ENCODE measurements at places on chromosomes 4 and X.

DNA sequence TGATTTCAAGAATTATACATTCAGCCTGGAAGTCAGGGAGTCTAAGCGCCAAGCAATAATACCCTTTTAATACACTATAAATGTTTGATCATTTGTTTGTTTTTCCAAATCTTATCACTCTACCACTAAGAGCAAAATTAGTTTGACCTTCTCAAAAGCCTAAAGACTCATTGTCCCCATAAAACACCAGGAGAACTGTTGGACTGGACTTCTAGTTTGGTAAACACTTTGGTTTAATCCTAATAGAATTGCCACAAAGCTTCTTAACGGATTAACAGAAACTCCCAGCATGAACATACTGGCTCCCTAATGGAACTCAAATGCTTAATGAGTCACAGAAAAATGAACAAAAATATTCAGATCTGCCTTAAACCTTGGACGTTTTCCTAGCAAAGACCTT lies 34.9 kb downstream of the SYTL5 start:
- DNase-seq, result peak; percentile 89

- DNase-seq, result no peak
Observed at GRCh38 chr4:114549638-114550037, 49.0 kb upstream of the UGT8 start.

GRCh38 chr4:145665773-145666172 lies 14.2 kb upstream of the C4orf51 start:
- DNase-seq, result no peak

- DNase-seq, result peak; percentile 17
Observed at GRCh38 chrX:132004728-132005127, 18.4 kb upstream of the STK26 start.

- DNase-seq, result no peak
Observed at GRCh38 chr4:83862471-83862870, 326.6 kb downstream of the GPAT3 start.

DNA sequence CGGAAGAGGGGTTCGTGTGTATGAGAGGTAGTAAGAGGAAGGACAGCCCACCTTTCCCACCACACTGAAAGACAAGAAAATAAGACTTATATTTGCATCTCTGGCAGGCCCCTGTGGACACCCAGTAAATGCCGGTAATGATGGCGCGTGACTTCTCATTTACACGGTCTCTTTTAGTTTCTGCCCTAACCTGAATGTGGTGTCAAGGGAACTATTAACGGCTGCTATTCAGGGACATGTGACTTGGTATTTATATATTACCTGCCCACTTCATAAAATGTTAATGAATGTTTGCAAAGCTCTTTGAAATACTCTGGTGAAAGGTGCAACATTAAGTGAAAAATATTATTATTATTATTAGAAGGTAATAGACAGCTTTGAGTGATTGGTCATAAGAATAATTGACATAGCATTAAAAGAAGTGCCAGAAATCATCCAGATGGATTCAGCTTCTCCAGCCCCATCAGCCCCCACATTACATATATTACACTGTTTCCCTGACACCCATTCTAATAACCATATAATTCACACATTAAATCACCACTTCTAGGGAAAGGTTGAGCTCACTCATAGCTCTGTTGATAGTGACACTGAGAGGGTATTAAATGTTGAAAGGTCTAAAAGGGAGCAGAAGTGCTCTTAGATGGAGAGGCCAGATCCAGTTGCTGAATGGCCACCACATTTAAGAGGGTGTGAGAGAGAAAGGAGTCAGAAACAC lies 83.0 kb upstream of the BEND4 start:
- DNase-seq, result no peak

DNA sequence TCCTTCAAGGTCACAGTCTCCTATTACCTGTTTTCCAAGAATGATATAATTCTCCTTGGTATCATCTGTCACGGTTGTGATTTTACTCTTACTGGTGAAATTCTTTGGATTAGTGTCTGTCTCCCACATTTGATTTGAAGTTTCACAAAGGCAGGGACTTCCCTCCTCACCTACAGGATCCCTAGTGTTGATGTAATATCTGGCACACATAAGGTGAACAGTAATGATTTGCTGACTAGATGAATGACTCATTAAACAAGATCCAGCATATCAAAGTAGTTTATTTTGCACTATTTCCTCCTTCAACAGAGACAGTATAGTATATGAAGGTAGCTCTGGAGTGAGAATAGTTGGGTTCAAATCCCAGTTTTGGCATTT lies 135.3 kb upstream of the IL1RAPL2 start:
- no peak for DNase-seq

GRCh38 chr4:173697840-173698239 lies 167.8 kb upstream of the HAND2 start:
- no peak for DNase-seq

DNA sequence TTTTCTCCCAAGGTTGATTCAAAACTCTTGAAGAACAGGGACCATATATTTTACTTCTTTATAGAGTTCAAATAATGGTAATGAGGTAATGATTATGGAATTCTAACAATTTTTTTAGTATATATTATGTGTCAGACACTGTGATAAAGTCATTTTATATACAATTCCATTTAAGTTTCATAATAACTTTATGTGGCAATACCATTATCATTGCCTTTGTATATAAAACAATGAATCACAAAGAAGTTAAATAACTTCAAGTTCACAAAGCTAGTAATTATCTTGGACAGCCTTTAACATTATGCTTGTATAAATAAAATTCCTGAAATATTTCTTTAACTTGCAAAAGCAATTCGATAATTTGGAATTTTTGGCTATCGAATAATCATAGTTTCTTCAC lies 20.6 kb downstream of the MAGEC1 start:
- no peak for DNase-seq

GRCh38 chr4:184657144-184657543 lies 7.6 kb downstream of the PRIMPOL start:
- no peak for DNase-seq

- DNase-seq, result no peak
Observed at GRCh38 chrX:14027036-14027435, 2.7 kb downstream of the GEMIN8 start.

GRCh38 chrX:50648156-50648555 lies 165.8 kb downstream of the SHROOM4 start:
- DNase-seq, result no peak

DNA sequence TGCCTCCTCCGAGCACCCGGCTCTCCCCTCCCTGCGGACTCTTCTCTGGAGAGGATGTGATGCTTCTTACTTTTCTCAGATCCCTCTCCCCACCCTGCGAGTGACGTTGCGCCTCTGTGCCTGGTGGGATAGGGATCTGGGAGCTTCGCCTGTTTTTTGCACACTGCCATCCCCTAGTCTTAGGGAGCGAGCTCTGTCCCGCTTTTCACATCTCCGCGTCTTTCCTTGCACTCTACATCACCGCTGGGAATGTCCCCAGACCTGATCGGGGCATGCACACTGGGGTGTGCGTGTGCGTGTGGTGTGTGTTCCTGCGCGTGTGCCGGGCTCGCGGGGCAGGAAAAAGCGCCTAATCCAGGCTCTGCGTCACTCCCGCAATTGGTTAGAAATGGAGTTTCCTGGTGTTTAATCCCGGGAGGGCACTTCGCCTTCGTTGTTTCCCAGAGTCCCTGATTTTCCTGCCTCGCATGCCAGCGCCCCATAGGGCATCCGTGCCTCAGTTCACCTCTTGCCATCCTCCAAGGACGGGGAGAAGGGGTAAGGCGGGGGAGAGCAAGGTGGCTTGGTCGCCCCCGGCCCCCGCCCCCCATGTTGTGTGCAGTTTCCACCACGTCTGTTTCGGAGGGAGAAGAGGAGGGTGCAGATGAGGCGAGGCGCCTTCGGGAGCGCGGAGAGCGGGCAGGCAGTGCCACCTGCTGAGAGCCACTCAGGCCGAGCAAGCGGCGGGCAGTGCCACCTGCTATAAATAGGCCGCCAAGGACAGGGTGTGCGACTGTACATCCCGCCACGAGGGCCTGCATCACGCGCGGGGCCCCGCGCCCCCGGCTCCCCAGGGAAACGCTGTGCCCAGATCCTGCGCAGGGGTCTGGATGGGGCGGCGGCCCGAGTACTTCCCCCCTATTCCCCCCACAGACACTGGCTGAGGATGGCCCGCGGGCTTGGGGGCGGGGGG lies 759 bp upstream of the TBC1D1 start:
- peak; percentile 36 for DNase-seq

GRCh38 chr4:188596021-188596420 lies 456.8 kb downstream of the TRIML1 start:
- no peak for DNase-seq

GRCh38 chrX:20266810-20267606 lies at the start of gene RPS6KA3:
Gene RPS6KA3 (minus strand): TSS chrX:20266909. CDS start chrX:20266632, 277 bp downstream.
- peak; percentile 91 for DNase-seq

- DNase-seq, result no peak
Observed at GRCh38 chr4:36446275-36446674, 164.9 kb downstream of the DTHD1 start.

DNA sequence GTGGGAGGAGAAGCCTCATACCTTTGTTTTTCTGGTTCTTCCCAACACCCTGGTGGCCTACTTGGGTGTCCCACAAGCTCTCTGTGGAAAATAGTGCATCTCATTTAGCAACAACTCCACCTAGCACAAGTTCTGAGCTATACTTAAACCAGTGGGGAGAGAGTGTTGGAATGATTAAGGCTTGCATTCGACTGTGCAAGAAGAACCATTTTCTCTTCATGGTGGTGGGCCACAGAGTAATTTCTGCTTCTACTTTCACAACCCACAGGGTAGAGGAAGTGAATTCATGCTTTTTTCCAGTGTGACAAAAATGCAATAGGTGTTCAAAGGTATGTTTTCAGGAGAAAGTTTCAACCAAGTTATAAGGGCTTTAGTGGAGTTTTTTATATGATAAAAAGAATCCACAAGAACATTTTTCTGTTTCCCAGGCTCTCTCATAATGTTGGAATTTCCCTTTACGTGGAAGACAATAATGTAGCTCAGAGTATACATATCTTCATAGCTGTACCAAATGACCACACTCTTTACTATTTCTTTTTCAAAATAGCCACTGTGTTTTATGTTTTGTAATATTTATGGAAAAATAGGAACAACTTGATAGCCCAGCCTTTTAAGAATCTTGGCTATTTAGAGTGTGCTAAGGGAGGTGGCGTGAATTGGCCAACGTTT lies 80.3 kb upstream of the HHIP start:
- no peak for DNase-seq

DNA sequence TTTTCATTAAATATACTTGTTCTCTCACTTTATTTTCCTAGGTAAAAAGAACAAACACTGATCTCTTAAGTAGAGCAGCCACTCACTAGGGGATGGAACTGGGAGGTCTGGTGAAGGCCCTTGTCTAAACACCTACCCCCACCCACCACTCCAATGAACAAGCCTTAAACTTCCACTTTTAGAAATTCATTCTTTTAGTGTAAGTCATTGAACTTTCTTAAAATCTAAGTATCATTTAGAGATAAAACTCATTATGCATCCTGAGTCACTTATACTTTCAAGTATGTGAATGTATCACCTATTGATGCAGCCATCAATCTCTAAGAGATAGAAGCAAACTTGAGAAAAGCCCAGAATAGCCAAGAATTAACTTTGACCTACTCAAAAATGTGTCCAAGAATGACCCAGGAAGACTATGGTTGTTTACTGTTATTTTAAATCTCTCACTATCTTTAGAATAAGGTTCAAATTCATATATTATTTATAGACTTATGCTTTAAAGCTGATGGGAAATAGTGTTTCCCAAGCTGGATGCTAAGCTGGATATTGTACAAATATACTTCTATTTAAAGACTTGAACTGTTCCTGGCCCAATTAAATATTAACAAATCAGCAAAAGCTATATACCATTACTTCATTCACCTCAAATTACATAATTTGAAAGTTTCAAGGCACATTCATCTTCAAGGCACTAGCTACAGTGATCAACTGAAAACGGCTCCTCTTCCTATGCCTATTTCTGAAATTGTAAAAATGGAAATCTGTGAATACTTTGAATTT lies 49.5 kb downstream of the CAMK2D start:
- DNase-seq, result no peak

GRCh38 chr4:103019308-103020124 lies at the start of gene SLC9B1:
Gene SLC9B1 (minus strand): TSS chr4:103019705. CDS start chr4:102991711, 27,994 bp downstream.
- DNase-seq, result peak; percentile 84

All from NCI-H82 (cell line).